ENCODE measurements at places on chromosomes 5 and 9.

DNA sequence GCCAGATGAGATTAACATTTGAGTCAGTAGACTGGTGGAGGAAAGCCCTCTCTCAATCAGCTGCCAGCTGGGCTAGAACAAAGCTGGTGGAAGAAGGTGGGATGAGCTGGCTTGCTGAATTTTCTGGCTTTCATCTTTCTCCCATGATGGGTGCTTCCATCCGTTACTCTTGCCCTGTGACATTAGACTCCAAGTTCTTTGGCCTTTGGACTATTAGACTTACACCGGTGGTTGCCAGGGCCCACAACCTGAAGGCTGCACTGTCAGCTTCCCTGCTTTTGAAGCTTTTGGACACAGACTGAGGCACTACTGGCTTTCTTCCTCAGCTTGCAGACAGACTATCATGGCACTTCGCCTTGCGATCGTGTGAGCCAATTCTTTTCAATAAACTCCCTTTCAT is 642.7 kb downstream of the TAF11L14 start:
- DNase-seq, result no peak

DNA sequence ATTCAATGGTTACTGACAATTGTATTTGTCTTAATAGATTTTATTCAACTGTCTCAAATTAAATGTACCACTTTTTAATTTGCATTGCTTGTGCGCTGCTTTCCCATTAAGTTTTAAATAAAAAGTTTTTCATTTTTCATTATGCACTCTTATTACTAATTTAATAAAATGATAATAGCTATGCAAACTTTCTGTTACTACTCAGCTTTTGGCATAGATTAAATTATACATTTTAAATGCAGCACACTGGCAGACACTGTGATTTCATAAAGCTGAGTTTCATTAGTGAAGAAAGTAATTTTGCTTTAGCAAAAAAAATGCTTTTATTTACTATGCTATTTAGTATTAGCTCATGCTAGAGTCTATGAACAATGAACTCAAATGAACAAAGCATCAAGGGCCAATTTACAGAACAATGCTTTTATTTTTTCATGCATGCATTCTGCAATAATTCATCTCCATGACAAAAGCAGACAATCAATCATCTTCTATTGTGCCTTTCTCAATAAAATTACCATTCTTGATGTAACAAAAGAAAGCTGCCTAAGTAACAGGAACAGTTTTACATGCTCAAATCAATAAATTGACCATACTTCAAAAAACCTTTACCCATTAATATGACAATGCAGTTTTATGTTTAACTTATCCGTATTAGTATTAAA is 595.2 kb upstream of the ARRDC3 start:
- DNase-seq, result no peak

GRCh38 chr5:158159621-158160020 is 300.7 kb upstream of the CLINT1 start:
- DNase-seq, result no peak

DNA sequence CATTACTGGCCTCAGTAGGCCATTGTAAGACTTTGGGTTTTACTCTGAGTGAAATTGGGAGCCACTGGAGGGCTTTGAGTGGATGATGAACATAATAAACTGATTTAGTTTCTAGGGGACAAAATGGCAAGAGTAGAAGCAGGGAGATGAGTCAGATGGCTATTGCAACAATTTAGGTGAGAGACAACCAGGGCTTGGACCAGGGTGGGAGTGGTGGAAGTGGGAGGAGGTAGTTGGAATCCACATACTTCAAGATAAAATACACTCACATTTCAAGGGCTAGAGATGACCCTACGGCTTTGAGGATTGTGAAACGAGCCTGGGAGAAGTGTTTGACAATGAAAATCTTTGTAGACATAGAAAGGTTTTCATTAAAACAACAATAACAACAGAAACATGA is 136.3 kb downstream of the ACTBL2 start:
- no peak for DNase-seq

- DNase-seq, result no peak
Measured at GRCh38 chr9:135335691-135336181, 143.8 kb upstream of the PPP1R26 start.

GRCh38 chr9:116475201-116475600 is 211.9 kb upstream of the TRIM32 start:
- peak; percentile 47 for DNase-seq

- no peak for DNase-seq
Measured at GRCh38 chr9:8962084-8962483, 1162.5 kb upstream of the DMAC1 start.

DNA sequence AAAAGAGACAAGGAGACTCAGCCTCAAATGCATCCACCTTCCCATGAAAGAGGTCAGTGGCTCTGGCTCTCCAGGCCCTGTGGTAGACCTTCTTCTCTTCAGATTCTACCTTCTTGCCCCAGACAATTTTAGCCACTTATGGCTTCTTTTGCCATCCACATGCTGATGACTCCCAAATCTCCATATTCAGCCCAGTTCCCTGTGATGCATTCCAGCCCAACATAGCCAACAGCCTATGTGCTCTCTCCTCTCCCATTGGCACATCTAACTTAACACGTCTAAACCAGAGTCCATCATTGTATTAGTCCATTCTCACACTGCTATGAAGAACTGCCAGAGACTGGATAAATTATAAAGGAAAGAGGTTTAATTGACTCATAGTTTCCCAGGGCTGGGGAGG is 108.8 kb downstream of the FSTL4 start:
- no peak for DNase-seq

- DNase-seq, result peak; percentile 88
Measured at GRCh38 chr5:57442080-57442839, 40.4 kb downstream of the ACTBL2 start.

- DNase-seq, result peak; percentile 18
Measured at GRCh38 chr9:97954550-97954989, 16.6 kb upstream of the HEMGN start.

Measured in EL (cell line).